ENCODE measurements at places on chromosomes 1 and 21.

GRCh38 chr1:54812801-54813484 is 11.8 kb upstream of the TTC22 start:
- no peak for DNase-seq

DNA sequence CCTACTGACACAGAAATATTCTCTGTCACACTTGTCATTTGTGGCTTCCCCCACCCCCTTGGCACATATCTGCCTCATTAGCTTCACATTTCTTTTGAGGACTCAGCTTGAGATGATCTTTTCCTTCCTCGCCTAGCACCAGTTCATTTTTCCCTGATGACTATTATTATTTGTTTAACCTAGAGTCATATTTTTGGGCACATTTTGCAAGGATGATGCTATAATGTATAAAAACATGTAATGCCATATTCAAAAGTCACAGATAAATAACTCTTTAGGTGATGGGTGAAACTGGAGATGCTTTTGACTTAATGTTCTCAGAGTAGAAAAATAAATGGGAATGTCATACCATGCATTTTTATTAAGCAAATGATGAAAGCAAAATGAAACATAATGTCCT is 202.7 kb downstream of the BACH1 start:
- no peak for DNase-seq

DNA sequence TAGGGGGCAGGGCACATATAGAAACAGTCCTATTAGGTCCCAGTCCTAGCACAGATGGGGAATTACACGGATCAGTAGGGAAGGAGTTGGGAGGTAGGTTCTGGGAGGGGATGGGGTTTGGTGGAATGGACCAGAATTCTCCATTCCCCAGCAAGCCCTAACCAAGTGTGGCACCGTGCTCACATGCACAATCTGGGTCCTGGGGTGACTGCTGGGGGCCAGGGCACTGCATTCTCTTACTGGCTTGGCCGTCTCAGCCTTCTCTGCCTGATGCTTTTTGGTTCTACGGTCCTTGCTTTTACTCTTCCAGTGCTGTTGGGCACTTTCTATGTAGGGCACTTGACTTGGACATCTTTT is 53.9 kb downstream of the NENF start:
- DNase-seq, result no peak

- no peak for DNase-seq
Observed at GRCh38 chr1:214101246-214101645, 113.5 kb downstream of the PROX1 start.

DNA sequence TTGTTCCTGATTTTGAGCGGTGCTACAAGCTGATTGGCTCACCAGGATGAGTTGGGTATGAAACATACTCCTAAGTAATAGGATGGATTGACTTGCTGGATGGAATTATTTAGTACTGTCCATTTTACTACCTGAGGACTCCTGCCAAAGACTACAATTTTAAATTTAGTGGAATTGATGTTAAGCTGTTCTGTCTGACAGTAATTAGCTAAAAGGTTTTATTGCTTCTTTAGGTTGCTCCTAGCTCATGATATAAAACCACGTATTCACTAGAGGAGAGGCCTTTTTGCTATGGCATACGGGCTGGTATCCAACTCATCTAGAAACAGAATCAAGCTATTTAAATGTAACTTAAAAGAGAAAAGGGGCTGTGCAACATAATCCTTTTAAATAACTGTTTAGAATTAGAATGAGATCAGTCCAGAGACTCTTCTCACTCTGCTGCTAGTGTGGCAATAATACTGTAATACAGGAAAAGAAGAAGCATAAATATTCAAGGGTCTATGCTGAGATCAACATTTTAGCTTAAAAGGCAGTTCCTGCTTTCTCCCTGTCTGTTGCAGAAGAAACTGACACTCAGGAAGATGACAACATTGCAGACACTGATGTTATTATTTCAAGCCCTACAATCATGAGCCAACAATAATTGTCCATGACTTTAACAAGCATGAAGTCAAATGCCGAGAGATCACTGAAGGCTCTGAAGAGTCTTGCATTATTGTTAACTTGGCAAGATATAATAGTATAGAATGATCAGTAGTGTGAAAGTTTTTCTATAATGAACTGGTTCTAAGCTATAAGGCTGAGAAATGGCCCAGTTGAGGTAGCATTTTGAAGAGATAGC is 258.7 kb upstream of the ADGRL4 start:
- no peak for DNase-seq

- no peak for DNase-seq
Observed at GRCh38 chr1:59150577-59151386, 146.1 kb upstream of the FGGY start.

DNA sequence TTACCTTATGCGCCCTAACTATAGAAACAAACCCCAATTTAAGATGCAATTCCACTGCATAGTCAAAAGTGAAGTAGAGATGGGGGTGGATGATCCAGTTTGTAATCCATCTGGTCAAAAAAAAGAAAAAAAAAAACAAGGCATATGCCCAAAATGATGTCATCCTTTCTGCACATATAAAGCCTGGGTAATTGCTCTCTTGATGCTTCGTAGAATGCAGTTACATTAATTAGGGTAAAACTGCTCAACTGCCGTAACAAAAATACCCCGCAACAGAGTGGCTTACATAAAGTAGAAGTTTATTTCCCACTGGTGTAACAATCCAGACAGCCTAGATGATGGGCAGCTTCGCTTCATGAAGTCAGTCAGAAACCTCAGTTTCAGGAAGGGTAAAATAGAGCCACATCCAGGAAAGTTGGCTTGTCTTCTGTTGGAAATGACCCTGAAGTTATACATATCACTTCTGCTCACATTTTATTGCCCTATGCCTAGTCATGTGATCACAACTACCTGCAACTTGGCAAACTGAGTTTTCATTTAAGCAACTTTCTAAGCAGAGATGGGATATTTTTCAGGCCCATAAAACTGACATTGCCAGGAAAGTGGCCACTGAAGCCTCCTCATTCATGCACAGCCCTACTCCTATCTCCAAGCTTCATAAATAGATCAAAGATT is 221.7 kb downstream of the C1orf94 start:
- no peak for DNase-seq

GRCh38 chr1:171743081-171743870 is 1.4 kb upstream of the VAMP4 start:
- no peak for DNase-seq

DNA sequence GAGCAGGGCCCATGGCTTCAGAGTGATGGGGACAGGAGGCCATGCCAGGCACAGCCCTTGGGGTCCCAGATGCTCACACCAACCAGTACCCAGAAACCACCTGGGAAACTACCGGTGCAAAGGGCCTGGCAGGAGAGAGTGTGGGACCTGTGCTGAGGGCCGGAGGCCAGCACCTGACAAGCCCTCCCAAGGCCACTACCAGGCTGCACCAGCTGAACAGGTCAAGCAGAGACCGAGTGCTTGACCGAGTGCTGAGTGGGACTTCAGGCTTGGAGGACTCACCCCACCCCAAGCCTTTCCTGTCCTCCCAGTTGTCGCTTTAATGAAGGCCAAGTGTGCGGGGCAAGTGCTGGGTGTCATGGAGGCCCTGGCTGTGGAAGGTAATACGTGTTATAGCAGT is 36.5 kb downstream of the SNAP47 start:
- DNase-seq, result no peak

- no peak for DNase-seq
Observed at GRCh38 chr1:29725262-29725661, 488.9 kb downstream of the PTPRU start.

DNA sequence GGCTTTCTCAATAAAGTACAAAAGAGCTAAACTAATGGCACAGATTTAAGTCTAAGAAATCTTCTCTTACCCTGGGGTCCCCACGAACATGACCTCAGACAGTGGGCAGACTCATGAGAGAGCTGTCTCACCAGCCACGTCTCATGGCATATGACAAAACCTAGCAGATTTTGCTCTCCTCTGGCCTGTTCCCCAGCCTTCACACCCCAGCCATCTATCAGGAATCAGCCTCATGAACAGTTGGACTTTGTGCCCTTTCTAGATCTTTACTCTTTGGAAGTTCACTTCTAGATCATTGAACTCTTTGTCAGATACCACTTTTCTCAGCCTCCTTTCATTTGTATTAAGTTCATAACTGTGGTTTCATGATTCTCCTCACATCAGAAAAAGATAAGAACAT is 14.2 kb upstream of the HSD3B1 start:
- no peak for DNase-seq

DNA sequence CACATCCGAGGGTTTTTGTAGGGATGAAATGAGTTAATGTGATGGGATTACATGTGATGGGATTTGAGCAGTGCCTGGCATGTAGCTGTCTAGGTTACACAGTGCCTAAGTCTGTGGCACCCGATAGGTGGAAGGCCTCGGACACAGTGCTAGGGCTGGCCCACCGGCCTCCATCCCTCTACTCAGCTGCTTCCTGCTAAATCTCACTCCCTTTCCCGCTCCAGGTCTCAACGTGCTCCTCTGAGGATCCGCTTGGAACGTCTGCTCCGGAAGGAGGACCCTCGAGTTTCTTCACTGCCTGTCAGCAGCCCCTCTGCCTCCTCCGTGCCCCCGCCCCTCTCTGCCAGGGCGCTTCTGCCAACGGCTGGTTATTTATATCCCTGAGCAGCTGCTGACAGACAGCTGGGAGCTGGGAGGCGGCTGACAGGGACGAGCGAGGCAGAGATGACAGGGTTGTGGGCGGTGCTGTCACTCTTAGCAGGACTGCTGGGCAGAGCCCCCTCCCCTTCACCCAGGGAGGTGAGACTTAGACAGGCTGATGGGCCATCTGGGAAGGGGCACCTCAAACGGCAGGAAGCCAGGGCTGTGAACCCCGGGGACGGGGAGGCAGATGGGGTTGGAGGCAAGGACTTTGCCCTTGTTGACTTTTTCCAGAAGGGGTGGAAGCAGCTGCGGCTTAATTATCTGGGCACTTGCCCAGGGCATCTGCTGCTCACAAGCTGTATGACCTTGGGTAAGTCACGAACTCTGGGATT is 26.6 kb upstream of the LRRN2 start:
- no peak for DNase-seq

DNA sequence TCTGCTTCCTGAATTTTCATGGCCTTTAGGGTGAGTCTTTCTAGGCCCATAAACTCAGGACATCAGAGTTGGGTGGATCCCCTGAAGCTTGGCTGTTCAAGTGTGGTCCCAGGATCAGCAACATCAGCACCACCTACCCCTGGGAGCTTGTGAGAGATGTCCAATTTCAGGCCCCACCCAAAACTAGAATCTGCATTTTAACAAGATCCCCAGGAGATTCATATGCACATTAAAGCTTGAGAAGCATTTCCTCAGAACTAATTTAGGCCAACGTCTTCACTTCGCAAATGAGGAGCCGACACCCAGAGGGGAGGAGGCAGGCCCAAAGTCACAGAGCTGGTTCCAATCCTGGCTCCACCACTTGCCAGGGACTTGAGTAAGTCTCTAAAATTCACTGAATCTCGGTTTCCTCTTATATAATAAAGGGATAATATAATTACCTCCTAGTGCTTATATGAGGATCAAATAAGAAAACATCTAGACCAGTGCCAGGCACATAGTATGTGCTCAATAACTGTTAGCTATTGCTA is 10.3 kb upstream of the PHLDA3 start:
- no peak for DNase-seq

DNA sequence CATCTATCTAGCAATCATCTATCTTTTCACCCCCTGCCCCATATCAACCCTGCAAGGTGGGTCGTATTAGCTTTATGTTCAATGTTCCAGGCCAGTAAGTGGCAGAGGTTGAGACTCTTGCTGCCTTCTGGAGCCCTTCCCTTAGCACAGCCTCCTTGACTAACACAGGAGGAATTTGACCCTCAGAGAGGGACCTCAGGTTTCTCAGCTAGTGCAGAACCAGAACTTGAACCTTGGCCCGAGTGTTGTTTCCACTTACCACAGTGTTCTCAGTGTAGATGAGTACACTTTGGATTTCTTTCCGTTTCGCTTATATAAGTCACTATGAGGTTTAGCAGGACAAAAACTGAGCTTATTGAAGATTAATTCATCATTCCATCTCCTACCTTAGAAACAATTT is 11.1 kb upstream of the ATF3 start:
- no peak for DNase-seq

GRCh38 chr1:88731475-88732269 is 47.6 kb downstream of the PKN2 start:
- no peak for DNase-seq

- DNase-seq, result no peak
Observed at GRCh38 chr1:82555501-82555900, 754.8 kb downstream of the ADGRL2 start.

DNA sequence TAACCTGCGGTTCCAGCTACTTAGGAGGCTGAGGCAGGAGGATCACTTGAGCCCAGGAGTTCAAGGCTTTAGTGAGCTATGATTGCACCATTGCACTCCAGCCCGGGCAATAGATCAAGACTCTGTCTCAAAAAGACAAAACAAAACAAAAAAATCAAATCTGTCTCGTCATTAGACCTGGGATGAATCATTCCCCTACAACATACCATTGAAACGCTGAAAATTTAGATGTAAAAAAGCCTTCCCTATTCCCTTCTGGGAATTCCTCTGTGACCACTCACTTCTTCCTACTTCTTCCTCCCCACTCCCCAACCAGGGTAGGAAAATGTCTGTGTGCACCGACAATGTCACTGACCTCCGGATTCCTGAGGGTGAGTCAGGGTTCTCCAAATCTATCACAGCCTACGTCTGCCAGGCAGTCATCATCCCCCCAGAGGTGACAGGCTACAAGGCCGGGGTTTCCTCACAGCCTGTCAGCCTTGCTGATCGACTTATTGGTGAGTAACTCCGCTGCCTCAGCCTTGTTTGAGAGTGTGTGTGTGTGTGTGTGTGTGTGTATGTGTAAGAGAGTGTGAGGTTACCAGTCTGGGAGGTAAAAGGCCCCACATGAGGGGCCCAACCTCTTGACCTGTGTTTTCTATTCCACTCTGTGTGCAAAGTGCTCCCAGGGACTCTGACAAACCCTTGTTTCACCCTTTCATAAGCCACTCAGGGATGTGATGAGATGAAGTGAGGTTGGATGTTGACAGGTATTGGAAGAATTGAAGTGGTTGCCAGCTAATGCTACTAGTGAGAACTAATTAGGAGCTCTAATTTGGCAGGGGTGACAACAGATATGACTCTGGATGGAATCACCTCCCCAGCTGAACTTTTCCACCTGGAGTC is 16.3 kb upstream of the SARS1 start:
- DNase-seq, result no peak

DNA sequence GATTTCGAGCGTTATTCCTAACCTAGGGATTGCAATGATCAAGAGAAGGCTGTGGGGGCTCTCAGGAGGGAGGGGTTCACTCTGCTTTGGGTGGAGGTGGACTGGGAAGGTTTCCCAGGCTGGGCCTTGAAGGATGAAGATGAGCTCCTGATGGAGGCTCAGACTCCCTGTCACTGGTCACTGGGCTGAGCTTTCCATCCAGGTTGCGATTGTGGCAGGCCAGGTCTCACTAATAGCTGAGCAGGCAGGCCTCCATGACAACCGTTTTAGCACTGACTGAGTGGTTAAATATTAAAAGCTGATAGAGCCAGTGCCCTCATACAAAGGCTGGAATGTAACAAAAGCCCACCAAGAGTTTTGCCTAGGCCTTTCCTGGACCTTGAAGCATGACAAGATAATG is 36.2 kb upstream of the EFCAB14 start:
- DNase-seq, result no peak

DNA sequence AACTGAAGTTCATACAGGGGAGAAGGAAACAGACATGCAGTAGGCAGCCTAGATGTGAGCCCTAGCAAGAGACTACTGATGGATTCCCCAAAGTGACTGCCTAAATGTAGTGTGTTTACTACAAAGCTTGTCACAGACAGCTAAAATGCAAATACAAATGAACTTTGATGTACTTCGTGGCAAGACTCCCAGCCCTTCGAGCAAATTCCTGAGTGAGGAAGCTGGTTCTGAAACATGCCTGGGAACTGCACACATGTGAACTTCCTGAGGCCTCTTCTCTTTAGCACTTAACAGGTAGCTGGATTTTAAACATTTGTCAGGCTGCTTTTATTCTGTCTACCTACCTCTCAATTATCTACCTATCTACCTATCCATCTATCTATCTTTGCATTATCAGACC is 6.7 kb upstream of the IRF2BP2 start:
- no peak for DNase-seq

Data from stimulated activated CD8-positive, alpha-beta memory T cell treated with anti-CD3 and anti-CD28 coated beads, Interleukin-7, amount 100 ng/mL, for 1 hour (primary cell).